ENCODE measurements at places on chromosomes 1 and 21.

- DNase-seq: no peak
These were observed 22.5 kb upstream of the MORC3 start for GRCh38 chr21:36297406-36297937.

GRCh38 chr1:41381692-41382479 lies 20.7 kb downstream of the FOXO6 start:
- no peak for DNase-seq

- no peak for DNase-seq
These were observed 9.6 kb upstream of the RLF start for GRCh38 chr1:40151457-40152079.

GRCh38 chr1:80989455-80989854 lies 811.3 kb upstream of the ADGRL2 start:
- DNase-seq: no peak

GRCh38 chr1:37795340-37796125 lies 1.9 kb downstream of the MANEAL start:
- DNase-seq: peak; percentile 99

GRCh38 chr1:94817712-94818111 lies 2.4 kb upstream of the SLC44A3 start:
- no peak for DNase-seq

- DNase-seq: peak; percentile 71
These were observed 19.7 kb downstream of the ACBD6 start for GRCh38 chr1:180482425-180483275.

DNA sequence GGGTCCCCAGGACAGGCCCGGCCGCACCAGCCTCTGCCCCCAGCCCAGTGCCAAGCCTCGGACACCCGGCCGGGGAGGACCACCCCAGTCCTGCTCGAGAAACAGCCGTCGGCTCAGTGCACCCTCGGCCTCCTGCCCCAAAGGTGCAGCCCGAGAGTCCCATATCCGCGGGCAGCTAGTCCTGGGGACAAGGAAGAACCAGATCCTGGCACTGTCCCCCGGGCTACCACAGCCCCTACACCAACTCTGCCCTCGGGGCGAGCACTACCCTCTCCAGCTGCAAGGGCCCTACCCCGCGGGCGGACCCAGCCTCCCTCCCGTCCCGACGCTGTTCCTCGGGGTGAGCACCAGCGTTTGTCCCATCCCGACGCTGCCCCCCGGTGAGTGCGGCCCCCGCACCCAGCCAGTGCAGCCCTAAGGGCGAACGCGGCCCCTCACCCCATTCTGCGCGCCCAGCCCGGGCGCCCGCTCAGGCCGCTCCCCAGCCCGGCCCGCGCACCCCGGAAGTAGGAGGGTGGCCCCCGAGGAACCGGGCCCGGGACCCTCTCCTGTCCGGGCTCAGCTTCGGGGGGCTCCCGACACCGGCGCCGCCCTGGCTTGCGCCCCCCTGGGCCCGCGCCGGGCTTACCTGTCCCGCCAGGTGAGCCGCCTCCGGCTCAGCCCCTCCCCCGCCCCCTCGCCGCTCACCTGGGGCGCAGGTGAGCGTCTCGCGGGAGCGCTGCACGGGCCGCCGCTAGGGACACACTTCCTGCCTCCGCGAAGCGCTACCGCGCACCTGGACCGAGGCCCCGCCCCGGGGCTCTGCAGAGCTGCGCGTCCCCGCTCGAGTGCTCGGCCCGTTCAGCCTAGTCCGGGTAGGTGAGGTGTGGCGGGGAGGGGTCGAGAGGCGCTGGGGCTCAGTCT lies at the start of gene KDF1:
Gene KDF1 (minus strand): TSS at position 747 of the 903 bp plus-strand sequence. CDS start 8,088 bp downstream, outside the sequence.
- peak; percentile 88 for DNase-seq

GRCh38 chr1:227333423-227333822 lies 15.1 kb upstream of the CDC42BPA start:
- no peak for DNase-seq

DNA sequence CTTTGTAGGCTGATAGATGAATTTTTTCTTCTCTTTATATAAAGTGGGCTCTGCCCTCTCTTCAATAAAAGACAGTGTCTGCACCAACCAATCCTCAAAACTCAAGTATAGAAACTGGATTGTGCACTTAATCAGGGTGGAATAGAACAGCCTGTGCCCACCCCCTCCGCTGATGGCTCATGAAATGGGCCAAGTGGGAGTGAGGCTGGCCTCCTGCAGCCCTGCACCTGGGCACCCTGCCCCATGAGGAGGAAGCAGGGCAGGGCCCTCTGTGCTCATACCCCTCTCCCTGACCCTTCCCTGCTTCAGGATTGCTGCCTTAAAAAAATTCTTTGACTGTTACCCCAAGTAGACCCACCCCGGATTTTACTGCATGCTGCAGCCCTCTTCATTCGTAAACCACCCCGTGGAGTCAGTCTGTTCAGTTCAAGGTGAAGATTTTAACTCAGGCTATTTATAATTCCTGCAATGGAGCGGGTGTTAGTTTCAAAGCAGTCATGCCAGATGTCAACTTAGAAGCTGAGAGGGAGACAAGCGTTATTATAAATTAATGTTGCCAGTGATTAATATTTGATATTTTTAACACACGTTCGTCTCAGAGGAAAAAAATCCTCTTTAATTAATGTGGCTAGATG lies 15.8 kb downstream of the PROK1 start:
- DNase-seq: no peak

GRCh38 chr1:35533586-35533985 lies 23.6 kb downstream of the KIAA0319L start:
- DNase-seq: no peak

DNA sequence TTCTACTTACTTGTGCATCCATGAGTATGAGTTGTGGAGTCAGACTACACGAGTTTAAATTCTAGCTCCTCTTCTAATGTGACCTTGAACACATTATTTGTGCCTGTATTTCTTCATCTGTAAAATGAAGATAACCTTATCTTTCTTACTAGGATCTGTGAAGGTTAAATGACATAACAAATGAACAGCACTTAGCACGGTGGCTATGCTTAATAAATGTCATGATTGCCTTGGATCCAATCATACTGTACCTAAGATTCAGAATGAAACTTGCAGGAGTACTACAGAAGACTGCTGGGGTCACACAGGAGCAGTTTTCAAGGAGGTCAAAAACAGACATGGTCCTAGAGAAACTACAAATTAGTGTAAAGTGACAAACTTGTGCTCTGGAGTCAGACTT lies 22.2 kb upstream of the ALG14 start:
- DNase-seq: no peak

DNA sequence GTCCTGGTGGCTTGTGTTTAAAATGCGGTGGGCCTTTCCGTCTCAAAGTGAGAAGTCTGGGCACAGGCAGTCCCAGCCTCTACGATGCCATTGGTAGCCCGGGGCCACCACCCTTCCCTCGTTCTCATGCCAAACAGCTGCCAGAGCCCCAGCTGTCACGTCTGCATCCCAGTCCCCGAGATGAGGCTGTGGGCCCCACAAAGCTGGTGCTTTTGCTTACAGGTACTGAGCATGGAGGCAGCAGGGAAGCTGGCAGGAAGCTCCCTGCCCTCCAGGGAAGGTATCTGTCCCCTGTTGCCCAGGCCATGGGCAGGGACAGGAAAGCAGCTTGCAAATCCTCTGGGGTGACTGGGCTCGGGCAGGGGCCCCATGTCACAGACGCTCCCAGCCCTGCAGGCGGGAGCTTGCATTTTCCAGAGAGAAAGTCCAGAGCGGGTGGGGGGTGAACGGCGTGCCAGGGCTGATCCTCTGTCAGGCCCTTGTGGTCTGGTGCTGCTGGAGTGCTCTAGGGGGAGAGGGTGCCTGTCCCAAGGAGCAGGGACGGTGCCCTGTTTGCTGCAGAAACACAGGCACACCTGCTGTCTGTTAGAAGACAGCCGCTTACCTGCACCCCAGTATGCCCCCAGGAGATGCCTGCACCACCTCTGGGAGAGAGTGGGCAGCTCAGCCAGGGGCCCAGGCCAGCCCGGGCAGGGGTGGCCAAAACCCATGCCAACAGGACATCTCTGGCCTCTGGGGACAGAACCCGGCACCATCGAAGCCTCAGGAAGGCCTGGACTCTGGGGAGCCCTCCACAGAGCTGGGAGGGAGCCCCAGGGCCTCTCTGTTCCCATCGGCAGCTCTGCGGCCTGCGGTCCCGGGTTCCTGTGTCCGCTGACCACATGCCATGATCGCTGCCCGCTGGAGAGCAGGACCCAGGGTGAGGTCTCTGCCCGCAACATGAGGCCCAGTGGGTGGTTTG lies 45.9 kb downstream of the SLX9 start:
- no peak for DNase-seq

DNA sequence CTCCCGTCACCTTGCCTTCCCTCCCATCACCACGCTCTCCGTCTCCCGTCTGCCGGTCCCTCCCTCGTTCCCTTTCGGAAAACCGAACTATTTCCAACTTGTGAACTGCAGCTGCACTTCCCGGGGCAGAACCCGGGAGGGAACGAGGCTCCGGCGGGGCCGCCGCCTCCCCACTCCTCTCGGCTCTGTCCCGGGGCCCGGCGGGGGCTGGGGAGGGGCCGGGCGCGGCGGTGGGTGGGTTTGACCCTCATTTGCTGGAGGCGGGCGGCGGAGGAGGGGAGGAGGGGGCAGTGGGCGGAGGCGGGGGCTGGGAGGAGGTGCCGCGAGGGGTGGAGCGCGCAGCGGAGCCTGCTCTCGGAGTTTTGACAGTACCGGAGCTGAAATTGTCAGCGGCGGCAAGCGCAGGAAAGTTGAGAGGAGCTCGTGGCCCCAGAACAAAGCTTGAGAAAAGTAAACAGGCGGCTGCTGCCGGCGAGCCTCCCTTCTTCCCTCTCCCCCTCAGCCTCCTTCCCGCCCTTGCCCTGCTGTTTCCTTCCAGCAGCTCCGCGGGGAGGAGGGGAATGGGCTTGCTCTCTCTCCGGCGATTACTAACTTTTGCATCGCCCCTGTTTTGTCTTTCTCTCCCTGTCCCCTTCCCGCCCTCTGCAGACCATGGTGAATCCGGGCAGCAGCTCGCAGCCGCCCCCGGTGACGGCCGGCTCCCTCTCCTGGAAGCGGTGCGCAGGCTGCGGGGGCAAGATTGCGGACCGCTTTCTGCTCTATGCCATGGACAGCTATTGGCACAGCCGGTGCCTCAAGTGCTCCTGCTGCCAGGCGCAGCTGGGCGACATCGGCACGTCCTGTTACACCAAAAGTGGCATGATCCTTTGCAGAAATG lies 2.9 kb downstream of the LMO4 start:
- peak; percentile 97 for DNase-seq

- no peak for DNase-seq
These were observed 831 bp upstream of the FOXD2 start for GRCh38 chr1:47436979-47437446.

DNA sequence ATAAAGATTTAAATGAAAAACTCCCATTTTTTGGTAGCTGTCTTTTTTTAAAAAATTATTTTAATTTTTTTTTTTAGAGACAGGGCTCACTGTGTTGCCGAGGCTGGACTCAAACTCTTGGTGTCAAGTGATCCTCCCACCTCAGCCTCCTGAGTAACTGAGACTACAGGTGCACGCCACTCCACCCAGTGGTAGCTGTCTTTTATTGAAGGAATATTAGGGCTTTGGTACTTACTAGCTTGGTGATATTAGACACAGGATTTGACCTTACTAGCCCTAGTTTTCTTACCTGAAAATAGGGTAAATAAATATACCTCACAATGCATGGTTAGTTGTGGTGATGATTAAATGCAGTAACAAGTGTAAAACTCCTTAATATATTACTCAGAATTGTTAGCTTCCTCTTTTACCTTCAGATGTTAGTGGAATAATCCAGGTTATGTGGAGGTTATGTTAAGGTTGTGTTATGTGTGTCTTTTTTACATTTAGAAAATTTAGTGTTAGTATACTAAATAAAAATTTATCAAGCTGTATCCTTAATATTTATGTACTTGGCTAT lies 66.8 kb downstream of the PHACTR4 start:
- DNase-seq: no peak

GRCh38 chr1:6970221-6970620 lies 185.0 kb downstream of the CAMTA1 start:
- no peak for DNase-seq

DNA sequence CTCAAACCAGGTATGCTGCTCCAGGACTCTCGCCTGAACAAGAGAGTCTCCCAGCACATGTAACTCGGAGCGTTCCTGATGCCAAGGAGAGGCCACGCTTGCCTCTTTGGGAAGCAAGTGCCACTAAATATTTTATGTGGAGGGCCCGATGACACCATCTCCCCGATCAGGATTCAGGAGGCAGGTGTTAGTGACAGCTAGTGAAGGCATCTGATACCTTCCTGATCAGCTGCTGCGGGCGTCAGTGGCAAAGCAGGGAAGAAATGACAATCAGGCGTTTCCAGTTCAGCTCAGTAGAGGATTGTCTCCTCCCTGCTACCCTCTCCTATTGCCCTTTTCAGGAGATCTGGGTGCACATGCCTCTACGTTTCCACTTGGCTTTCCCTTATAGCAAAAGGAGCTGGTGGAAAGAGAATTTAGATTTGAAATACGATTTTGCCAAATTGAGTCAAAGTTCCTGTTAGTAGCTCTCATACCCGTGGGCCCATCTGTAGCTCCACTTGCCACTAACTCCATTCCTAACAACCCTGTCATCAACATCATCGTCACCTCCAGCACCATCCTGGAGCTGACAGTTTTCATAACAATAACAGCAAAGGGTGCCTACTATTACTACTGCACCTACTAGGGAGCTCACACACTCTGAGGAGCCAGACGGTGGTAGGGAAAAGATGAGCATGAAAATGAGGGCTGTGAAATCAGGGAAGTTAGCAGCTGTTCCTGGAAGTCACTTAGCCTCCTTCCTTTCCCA lies 21.6 kb downstream of the PLXNA2 start:
- DNase-seq: peak; percentile 18

DNA sequence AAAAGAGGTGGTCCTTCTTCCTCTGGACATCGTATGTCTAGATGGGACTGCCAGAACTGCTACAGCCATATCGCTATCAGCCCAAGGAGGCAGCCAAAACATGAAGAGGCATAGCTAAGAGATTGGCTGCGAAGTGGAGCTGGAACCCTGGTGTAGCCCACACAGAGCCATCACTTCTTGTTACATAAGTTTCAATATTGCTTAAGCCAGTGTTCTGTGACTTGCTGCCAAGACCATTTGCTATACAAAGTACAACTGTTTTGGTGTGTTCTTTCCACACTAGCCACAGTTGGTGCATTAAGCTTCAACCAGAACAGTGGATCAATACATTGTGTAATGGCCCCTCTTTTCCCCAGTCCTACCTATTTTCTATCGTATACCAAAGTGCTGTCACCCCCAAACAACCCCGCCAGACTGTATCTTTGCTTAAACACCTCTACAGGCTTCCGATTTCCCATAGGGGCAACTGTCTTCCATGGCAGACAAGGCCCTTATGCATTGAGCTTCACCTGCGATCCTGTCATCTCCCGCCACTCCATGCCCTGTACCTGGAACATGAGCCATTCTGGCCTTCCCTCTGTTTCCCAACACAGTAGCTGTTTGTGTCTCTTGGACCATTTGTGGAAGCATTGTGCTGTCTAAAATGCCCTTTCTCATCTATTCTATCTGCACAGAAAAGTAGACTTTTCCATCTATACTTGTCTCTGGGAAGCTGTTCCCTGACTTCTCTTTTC lies 241.8 kb downstream of the TTLL7 start:
- DNase-seq: no peak

GRCh38 chr21:40507978-40508377 lies 339.0 kb downstream of the DSCAM start:
- no peak for DNase-seq

DNA sequence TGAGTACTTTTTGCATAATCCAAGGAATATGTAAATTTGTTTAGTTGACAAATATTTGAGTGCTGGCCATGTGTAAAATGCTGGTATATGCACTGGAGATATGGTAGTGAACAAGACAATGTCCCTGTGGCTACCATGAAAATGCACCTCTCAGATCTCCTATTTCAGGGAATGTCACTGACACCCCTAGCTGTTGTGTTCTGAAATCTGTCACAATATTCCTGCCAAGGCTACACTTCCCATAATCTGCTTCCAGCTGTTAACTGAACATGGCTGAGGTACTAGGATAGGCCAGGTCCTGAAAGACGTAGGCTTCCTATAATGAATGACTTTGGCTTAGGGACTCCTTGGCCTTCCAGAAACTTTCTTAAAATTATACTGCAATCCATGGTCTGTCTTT lies 197.8 kb downstream of the ZNF648 start:
- DNase-seq: no peak
